ENCODE measurements at places on chromosomes 2 and 18. TPM values are rescaled to one million over a fixed set of nuclear protein-coding genes. Genes with fewer than 3 reads are reported as not detected.

The RAB6C gene
- total RNA-seq: 0.26 TPM

The NEU2 gene
- not detected for total RNA-seq

The ARHGAP25 gene
- 5.7 TPM for total RNA-seq

The ATG4B gene
- total RNA-seq: 64.0 TPM

The MFF gene
- 135 TPM for total RNA-seq

The PSMA8 gene
- not detected for total RNA-seq

The YIPF4 gene
- total RNA-seq: 18.7 TPM

- no peaks in the 10 kb centered on the region for H3K27me3 ChIP-seq
- H3K4me3 ChIP-seq: no peak overlapping the region
- no peak overlapping the region for H3K27ac ChIP-seq
- no peaks in the 10 kb centered on the region for H3K36me3 ChIP-seq
- H3K4me1 ChIP-seq: no peaks in the 10 kb centered on the region
Measured at GRCh38 chr2:179412112-179412511, 147.5 kb upstream of the SESTD1 start.

- peaks cover 7% of the 10 kb centered on the region for H3K36me3 ChIP-seq
- no peak overlapping the region for H3K27ac ChIP-seq
- no peaks in the 10 kb centered on the region for H3K27me3 ChIP-seq
- no peak for DNase-seq
Measured at GRCh38 chr2:25651066-25651465, 22.3 kb downstream of the DTNB start.

DNA sequence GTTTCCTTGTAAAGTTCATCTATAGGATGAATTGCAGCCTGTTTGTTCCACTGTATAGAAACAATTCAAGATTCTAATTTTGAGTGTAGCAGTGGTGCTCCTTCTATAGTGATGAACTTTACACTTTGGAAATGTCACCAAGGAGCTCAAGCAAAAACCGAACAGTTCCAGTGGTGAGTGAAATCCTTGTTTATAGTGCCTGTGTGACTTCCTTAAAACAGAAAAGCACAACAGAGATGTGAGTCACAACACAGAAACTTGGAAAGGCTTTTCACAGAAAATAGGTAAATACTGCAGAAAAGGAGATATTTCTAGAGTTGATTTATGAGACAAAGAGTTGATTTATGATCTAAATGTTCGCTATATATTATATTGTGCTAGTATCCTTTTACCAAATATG, 482.0 kb downstream of the PTPRM start:
- H3K27ac ChIP-seq: no peak overlapping the region
- no peaks in the 10 kb centered on the region for H3K27me3 ChIP-seq
- H3K36me3 ChIP-seq: no peaks in the 10 kb centered on the region
- H3K4me1 ChIP-seq: peaks cover 34% of the 10 kb centered on the region
- DNase-seq: no peak

DNA sequence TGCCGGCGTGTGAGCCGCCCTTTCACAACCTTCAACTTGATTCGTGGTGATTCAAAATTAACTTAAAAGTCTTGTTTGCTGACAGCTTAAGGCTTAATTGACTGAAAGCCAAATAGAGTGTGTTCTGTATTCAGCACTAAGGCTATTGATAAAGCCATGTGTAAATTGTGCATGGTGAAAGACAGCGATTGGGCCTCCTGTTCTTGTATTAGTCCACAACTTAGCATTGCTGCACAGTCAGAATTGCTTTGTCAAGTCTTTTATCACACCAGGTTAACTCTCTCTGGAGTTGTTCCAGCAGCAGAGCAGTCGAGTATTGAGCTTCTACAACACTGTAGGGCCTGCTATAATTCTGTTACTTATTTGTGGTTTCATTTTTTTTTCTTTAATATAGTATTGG, 210.1 kb downstream of the WDR7 start:
- no peak overlapping the region for H3K4me3 ChIP-seq
- H3K4me1 ChIP-seq: no peaks in the 10 kb centered on the region
- no peaks in the 10 kb centered on the region for H3K27me3 ChIP-seq

- H3K4me1 ChIP-seq: peaks cover 99% of the 10 kb centered on the region
- H3K36me3 ChIP-seq: no peaks in the 10 kb centered on the region
- peak; percentile 66 for DNase-seq
- H3K4me3 ChIP-seq: no peak overlapping the region
Measured at GRCh38 chr18:63284827-63285733, 34.5 kb downstream of the BCL2 start.

DNA sequence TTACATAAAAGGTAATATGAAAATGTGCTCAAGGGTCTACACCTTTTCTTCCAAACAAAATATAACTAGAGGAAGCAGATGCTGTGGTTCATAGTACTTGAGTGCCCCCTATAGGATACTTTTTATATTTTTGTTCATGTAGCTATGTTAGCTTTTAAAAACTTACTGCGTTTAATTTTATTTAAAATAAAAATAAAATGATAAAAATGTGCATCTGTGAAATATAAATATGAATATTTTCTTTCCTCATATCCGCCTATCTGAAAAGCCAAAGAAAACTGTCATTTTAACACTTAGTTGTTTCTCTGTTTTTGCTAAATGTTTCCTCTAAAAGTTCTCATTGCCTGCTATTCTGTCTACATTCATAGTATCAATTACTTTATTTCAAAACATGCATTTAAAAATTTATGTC, 9.6 kb upstream of the LRP1B start:
- H3K27me3 ChIP-seq: no peaks in the 10 kb centered on the region
- no peaks in the 10 kb centered on the region for H3K36me3 ChIP-seq
- no peak overlapping the region for H3K27ac ChIP-seq
- H3K4me3 ChIP-seq: no peak overlapping the region
- no peak for DNase-seq

- H3K4me1 ChIP-seq: no peaks in the 10 kb centered on the region
- no peak for DNase-seq
- no peak overlapping the region for H3K4me3 ChIP-seq
- H3K36me3 ChIP-seq: no peaks in the 10 kb centered on the region
- H3K27me3 ChIP-seq: no peaks in the 10 kb centered on the region
Measured at GRCh38 chr2:212505586-212505985, 33.0 kb downstream of the ERBB4 start.

DNA sequence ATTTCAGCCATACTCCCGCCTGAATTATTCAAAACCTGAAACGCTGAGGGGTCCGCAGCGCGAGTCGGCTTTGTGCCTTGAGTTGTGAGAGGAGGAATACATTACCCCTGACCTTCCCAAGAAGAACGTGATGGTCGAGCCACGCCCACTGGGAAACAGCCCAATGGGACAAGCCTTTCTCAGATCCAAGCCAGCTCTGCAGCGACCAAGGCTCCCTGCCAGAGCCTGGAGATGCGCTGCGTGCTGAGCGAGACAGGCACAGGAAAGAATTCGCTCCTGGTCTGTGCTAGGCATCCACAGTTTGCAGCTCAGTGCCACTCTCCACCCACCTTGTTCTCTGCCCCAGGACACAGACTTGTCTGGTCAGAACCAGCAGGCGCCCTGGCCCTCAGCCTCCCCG, 74.1 kb upstream of the GLI2 start:
- DNase-seq: no peak
- no peaks in the 10 kb centered on the region for H3K27me3 ChIP-seq
- H3K4me1 ChIP-seq: peaks cover 17% of the 10 kb centered on the region
- no peak overlapping the region for H3K4me3 ChIP-seq
- H3K36me3 ChIP-seq: no peaks in the 10 kb centered on the region

GRCh38 chr18:42174909-42175308, 219.9 kb downstream of the PIK3C3 start:
- DNase-seq: no peak
- H3K27me3 ChIP-seq: no peaks in the 10 kb centered on the region
- H3K27ac ChIP-seq: no peak overlapping the region
- H3K4me1 ChIP-seq: no peaks in the 10 kb centered on the region

- H3K27ac ChIP-seq: peak overlapping the region; percentile 60
- no peaks in the 10 kb centered on the region for H3K36me3 ChIP-seq
- H3K4me3 ChIP-seq: no peak overlapping the region
- DNase-seq: no peak
- peaks cover 41% of the 10 kb centered on the region for H3K4me1 ChIP-seq
Measured at GRCh38 chr18:11986061-11986460, 4.8 kb downstream of the IMPA2 start.

DNA sequence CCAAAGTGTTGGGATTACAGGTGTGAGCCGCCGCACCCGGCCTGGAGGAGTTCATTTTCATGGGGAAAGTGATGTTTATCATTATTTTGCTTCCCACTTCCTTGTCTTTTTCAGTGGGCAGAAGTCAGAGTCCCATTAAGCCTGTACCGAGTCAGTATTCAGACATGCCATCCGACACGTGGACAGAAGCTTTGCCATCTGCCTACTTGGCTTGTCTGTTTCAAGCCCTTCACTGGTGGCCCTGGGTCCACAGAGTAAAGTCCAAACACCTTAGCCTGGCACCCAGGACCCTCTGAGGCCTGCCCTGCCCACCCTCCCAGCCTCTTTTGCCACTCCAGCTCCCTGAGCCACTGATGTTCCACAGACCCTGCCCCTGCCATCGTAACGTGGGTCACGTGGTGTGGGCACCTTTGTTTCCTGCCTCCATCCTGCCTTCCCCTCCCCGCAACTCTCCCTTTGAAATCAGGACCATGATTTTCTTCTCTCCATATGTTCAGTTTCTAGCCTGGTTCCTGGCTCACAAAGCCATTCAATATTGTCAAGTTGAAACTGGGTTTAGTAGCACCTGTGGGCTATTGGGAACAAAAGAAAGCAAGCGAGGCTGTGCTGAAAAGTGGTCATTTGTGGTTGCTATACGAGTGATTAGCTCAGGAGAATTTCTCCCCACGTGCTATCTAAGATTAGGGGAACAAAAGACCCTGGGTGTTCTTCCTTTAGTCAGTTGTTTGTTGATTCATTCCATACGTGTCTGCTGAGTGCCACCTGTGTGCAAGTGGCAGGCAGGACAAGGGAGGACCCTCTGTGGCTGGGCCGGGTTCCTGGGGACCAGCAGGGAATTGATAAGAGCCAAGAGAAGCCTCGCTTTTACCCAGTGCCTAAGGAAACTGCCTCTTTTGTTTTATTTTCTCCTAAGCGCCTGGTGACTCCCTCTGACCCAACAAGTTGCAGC, 5.1 kb upstream of the ODC1 start:
- H3K4me1 ChIP-seq: peaks cover 28% of the 10 kb centered on the region
- no peak overlapping the region for H3K4me3 ChIP-seq
- peak overlapping the region; percentile 79 for H3K27ac ChIP-seq
- H3K36me3 ChIP-seq: no peaks in the 10 kb centered on the region
- no peak for DNase-seq
- H3K27me3 ChIP-seq: no peaks in the 10 kb centered on the region

DNA sequence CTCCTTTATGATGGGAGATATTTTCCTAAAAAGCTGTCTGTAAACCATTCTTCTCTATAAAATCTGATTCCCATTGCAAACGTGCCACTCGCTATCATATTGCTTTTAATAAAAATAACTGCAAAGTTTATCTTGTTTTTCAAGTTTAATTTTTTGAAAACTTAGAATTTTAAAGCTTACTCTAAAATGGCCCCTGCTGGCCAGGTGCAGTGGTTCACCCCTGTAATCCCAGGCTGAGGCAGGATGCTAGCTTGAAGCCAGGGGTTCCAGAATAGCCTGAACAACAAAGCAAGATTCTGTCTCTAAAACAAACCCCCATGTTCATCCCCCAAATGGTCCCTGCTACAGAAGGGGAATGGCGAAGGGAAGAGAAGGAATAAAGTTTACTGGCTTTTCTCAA, 25.6 kb downstream of the CNRIP1 start:
- no peak overlapping the region for H3K4me3 ChIP-seq
- H3K36me3 ChIP-seq: no peaks in the 10 kb centered on the region

DNA sequence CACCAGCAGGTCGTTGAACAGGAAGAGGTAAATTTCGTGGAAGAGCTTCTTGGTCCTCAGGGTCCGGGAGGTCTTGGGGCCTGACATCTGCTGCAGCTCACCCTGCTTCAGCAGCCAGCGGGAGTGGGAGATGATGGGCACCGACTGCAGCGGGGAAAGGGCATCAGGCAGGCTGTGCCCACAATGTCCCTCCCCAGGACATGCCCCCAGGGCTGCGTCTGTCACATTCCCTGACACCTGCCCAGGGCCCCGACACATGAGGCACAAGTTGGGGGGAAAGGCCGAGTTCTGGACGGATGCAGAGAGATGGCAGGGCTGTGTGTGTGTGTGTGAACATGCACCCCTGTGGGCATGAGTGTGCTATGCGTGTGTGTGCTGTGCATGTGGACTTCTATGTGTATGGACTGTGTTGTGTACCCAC, 13.9 kb downstream of the SNORC start:
- H3K4me1 ChIP-seq: no peaks in the 10 kb centered on the region
- no peak overlapping the region for H3K4me3 ChIP-seq
- H3K36me3 ChIP-seq: no peaks in the 10 kb centered on the region
- no peaks in the 10 kb centered on the region for H3K27me3 ChIP-seq

DNA sequence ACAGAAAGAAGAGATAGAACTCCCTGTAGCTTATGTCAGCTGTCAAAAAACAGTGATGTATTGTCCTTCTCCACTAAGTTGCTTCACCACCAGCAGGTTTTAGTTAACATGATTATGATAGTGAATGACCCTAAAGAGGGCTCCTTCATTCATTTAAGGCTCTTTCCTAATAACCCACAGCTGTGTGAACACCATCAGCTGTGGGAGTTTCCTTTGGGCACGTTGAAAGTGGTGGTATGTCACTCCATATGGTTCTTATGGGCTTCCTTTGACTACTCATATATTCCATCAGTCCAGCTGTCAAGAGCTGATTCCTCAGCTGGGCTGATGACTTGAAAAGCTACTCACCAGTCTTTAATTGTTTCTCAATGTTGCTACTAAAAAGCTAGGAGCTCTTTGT, 210.3 kb downstream of the UBE2E3 start:
- no peaks in the 10 kb centered on the region for H3K4me1 ChIP-seq
- no peak overlapping the region for H3K4me3 ChIP-seq
- H3K27me3 ChIP-seq: no peaks in the 10 kb centered on the region
- H3K36me3 ChIP-seq: no peaks in the 10 kb centered on the region
- H3K27ac ChIP-seq: no peak overlapping the region

GRCh38 chr2:31805688-31806087, 205.1 kb downstream of the MEMO1 start:
- no peak overlapping the region for H3K4me3 ChIP-seq
- H3K36me3 ChIP-seq: no peaks in the 10 kb centered on the region
- no peak for DNase-seq
- no peaks in the 10 kb centered on the region for H3K27me3 ChIP-seq
- no peak overlapping the region for H3K27ac ChIP-seq

- H3K4me3 ChIP-seq: no peak overlapping the region
- H3K27ac ChIP-seq: no peak overlapping the region
- DNase-seq: no peak
- no peaks in the 10 kb centered on the region for H3K36me3 ChIP-seq
- peaks cover 13% of the 10 kb centered on the region for H3K4me1 ChIP-seq
- H3K27me3 ChIP-seq: no peaks in the 10 kb centered on the region
Measured at GRCh38 chr2:95047629-95048510, 22.4 kb downstream of the MAL start.
